NCI-H1105 treated with DMSO at 0.1 percent for 48 hours (cell line): ENCODE measurements at places on chromosomes 16 and 17.

GRCh38 chr17:40615068-40615840 is 32.4 kb downstream of the SMARCE1 start:
- DNase-seq: peak; percentile 14

DNA sequence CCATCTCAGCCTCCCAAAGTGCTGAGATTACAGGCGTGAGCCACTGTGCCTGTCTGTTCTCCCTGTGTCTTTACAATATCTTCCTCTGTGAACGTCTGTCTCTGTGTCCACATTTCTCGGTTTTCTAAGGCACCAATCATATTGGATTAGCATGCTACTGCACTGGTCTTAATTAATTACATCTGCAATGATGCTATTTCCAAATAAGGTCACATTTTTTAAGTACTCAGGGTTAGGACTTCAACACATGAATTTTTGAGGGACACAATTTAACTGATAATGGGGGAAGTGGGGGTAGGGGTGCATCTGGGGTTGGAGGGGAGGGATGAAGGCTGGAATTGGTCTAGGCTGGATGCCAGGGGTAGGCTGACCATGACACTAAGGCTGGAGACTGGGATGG is 102.6 kb downstream of the N4BP1 start:
- no peak for DNase-seq

- peak; percentile 20 for DNase-seq
Measured at GRCh38 chr17:4934173-4934979, 2.3 kb downstream of the GP1BA start.

DNA sequence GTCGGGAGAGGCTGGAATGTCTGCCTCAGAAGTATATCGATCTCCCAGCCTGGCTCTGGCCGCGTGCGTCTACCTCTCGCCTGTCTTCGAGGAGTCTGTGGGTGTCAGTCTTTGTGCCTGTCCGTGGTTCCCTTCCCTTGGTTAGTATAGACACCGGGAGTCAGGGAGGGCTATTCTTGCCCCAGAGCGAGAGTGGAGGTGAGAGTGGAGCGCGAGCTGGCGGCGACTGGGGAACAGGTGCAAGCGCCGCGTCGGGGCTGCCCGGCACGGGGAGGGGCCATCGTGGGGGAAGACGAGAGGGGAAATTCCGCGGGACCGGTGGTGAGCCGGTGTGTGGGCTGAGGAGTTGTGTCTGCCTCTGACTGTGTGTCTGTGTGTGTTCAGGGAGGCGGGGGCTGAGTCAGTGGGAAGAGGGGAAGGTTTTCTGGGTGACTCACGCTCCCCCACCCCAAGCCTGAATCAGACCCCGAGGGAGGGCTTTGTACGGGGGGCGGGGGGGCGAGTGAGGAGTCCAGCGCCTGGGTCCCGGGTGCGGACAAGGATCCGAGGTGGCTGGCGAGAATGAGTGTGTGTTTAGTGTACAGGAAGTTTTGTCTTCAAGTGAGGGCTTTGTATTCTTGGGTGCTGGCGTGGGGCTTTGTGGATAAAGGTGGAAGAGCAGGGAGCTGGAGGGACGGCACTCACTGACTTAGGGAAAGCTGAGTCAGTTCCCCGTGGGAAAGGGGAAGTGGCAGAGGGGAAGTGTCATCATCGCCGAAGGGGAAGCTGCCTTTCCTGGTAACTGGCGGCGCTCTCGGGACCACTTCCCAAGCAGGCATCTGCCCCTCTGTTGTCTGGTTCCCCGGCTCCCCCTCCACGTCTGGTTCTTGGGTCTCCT is 8.6 kb downstream of the KDM6B start:
- DNase-seq: peak; percentile 77

DNA sequence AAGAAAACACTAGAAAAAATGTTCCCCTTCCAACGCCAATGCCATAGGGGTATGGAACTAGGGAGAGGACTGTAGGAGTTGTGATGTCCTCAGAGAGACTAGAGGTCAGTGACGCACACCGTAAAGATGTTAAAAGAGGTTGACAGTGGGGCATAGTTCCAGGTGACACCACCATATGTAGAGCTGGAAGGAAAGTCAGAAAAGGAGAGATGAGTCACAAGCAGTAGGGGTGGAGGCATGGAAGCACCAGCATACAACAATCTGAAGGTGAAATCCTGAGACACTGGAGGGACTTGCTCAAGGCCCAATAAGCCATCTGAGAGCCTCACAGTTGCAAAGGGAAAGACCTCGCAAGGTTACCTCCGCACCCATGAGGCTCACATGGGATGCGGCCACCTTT is 76.0 kb downstream of the ZNF18 start:
- DNase-seq: no peak
